ENCODE measurements at places on chromosomes 1 and 21.

DNA sequence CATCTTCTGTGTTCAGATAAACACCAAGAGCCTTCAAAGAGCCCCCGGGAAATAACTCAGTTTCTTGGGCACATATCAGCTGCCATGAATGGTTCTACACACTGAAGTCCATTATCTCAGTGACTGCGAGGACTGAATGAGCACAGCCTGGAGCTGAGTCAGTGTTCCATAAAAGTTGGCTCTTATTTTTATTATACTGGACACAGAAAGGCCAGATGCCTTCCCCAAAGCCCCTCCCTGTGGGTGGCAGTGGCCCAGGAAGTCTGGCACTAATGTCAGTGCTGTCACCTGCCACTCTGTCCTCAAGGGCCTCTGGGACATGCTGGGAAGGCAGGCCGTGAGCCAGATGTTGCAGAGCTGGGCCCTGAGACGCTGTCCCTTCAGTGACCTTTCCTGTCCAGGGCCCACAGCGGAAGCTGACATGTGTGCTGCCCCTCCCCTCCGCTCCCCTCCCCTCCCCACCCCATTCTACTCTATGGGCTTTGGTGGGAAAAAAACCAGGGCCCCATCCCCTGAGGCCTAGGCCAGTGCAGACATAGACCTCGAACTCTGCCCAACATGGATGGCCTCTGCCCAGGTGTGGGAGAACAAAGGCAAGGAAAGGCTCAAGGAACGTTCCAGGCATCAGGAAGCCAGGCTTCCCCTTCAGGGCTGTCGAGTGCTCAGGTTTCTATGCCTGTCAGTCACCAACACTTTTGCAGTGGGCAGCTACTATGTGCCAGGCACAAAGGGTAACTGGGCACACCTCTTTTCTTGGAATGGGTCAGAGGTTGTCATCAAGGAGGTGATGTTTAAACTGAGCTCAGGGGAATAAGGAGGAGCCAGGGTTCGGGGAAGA is 22.4 kb upstream of the NPPB start:
- no peak for DNase-seq

- no peak for DNase-seq
These were observed 7.3 kb downstream of the CD244 start for GRCh38 chr1:160855181-160855981.

DNA sequence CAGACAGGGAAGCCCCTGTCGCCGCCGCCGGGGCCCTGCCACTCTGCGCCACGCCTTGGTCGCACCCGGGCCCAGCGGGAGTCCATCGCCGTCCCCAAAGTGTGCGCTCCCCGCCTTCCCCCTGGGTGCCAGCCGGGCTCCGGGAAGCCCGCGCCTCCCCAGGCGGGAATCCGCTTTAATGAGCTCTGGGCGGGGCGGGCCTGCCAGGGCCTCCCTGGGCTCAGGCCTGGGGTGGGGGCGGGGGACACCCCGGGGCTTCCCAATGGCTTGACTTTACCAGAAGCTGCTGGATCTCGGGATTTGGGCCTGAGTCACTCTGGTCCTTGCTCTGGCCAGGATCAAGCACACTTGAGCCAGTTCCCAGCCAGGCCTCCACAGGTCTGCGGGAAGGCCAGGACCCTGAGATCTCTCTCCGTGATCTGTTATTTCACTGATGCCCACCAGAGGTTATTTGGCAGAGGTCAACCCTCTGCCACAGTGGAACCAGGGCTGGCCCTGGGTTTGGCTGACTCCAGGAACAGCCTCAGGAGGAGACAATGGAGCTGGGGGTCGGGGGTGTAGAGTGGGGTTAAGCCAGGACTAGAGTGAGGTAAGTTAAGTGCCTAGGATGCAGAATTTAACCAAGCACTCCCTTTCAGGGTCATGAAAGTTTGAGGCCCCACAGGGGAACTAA is 178.4 kb upstream of the EDN2 start:
- DNase-seq: no peak

GRCh38 chr1:154886281-154887015 is 16.4 kb upstream of the KCNN3 start:
- DNase-seq: no peak

DNA sequence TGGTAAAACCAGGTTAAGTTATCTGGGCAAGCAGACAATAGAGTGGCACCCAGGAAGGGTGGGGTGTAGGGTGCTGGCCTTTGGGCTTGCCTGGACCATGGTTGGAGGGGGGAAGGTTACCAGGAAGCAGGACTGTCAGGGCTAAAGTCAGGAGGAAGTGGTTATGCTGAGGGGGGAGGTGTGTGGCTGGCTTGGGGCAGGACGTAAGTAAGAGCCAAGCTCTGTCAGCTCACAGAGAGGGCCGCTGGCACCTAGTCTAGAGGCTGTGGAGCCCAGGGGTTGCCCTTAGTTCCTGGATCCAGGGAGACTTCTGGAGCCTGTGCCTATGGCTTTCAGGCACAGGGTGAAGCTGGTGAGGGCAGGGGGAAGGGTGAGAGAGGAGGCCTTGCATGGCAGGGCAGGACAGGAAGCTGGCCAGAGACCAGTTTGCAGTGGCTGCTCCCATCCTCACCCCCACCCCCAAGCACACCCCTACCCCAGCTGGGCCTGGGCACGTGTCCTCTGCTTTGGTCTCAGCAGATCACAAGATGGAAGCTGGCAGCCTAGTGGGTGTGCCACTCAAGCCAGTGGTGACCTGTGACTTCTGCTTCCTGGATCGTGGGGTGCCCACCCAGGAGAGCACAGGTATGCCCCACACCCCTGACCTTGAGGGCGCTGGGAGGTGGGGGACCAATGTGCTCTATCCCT is 20.5 kb upstream of the SMYD3 start:
- DNase-seq: no peak

DNA sequence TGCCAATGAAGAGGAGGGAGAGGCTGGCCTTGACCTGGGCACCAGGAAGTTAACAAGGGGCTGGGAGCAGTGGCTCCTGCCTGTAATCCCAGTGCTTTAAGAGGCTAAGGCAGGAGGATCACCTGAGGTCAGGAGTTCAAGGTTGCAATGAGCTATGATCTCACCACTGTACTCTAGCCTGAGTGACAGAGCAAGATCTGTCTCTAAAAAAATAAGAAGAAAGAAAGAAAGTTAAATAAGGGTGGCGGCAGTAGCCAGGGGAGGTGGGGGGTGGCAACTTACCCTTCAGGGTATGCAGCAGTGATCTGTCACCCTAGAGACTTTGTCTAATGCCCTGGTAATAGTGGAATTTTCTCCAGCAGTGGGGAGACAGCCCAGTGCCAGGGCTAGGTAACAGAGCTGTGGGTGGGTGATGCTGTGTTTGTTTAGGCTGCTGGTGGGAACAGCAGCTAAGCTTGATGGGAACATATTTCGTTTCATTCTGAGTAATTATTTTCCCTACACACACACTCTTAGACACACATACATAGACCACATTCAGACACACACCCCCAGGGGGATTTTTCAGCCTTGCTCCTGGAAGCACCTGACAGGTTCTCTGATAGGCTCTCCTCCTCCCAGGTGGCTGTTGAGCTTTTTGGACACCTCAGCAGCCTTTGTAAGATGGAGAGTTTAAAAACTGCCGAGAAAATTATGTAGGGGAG is 11.3 kb upstream of the SYT6 start:
- DNase-seq: no peak

DNA sequence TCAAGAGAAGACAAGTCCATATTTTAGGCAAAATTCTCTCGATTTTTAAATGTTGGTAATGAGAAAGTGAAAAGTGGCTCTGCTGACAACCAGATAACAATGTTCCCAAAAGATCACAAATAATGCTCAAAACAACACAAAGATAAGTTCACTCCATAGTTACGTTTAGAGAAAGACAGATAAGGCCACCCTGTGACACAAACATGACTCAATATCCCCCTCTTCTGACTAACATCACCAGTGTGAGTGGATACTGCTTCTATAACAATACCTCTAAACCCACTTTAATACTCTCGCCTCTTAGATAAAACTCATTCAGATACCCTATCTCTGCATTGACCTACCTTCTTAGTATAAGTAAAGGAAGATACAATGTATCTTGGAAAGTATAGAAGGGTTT is 51.2 kb upstream of the RGS7 start:
- DNase-seq: no peak

GRCh38 chr1:1189111-1189510 is 15.4 kb downstream of the TTLL10 start:
- DNase-seq: no peak

DNA sequence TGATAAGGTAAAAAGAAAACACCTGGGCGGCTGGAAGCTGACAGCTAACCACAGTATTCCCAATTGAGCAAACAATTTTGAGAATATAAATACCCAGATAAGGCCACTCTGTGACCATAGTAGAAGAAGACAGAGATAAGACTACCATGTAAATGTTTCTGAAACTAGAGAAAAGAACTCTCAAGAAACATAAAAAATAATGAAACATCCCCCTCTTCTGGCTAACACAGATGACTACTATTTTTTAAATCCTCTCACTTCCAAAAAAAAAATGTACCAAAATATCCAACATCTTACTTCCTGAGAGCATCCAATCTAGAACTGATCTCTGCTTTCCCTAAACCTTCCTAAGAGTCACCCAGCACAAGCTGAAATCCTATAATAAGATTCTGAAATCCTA is 125.9 kb downstream of the HFM1 start:
- peak; percentile 21 for DNase-seq

All from NCI-H1930 (cell line).